ENCODE measurements at places on chromosomes 1 and 21.

- no peak overlapping the region for H3K27ac ChIP-seq
- no peak overlapping the region for H3K4me3 ChIP-seq
- H3K36me3 ChIP-seq: no peaks in the 10 kb centered on the region
Observed at GRCh38 chr1:116586741-116587143, 15.9 kb upstream of the CD58 start.

- no peaks in the 10 kb centered on the region for H3K4me1 ChIP-seq
- no peak for DNase-seq
- H3K27me3 ChIP-seq: no peaks in the 10 kb centered on the region
- H3K4me3 ChIP-seq: no peak overlapping the region
Observed at GRCh38 chr1:241465673-241466072, 53.9 kb downstream of the FH start.

DNA sequence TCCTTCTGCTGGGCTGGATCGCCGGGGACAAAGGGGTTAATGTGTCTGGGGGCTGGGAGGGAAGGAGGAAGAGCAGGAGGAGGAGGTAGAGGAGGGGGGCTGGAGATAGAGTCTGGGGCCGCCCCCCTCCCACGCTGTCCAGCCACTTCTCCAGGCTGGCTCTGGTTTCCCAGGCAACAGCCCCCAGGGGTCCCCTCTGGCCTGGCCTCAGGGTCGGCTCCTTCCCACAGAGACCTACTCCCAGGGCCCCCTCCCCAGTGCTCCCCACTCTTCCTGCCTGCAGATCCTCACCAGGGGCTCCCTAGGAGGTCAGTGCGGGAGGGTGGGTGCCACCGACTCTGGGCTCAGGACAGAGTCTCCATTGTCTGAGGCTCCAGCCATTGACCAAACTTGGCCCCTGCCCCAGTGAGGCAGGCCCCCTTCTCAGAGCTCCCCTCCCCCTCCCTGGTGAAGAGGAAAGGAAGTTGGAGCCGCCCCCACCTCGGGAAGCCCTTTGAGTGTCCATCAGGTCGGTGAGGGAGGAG, 34.1 kb downstream of the ARHGEF10L start:
- no peaks in the 10 kb centered on the region for H3K36me3 ChIP-seq
- H3K4me3 ChIP-seq: no peak overlapping the region
- H3K4me1 ChIP-seq: no peaks in the 10 kb centered on the region
- no peak for DNase-seq
- no peak overlapping the region for H3K27ac ChIP-seq

- H3K4me1 ChIP-seq: no peaks in the 10 kb centered on the region
- no peak for DNase-seq
- no peak overlapping the region for H3K27ac ChIP-seq
- no peaks in the 10 kb centered on the region for H3K36me3 ChIP-seq
- H3K27me3 ChIP-seq: no peaks in the 10 kb centered on the region
Observed at GRCh38 chr21:31623664-31624063, 35.8 kb upstream of the SOD1 start.

- no peaks in the 10 kb centered on the region for H3K27me3 ChIP-seq
- H3K27ac ChIP-seq: no peak overlapping the region
- DNase-seq: no peak
- no peak overlapping the region for H3K4me3 ChIP-seq
Observed at GRCh38 chr1:177200290-177200689, 29.5 kb downstream of the BRINP2 start.
